ENCODE measurements at places on chromosomes 1 and 21.
A peak's percentile ranks its signal among the peaks of the same experiment; 100 is the strongest.

DNA sequence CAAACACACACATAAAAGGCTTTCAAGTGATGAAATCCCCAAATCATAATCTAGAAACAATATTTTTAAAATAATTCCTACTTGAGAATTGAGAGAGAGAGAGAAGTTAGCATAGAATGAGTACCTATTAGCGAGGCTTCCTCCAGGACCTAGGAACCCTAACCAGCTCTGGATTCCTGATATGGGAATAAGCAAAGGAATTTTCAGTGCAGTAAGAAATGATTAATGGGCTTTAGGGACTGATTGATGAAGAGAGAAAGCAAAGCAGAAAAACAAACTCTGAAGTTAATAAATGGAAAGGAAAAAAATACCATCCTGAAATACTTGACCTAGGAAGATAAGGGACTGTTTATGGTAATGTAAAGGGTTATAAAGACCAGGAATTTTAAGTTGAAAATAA is 60.6 kb downstream of the WARS2 start:
- DNase-seq = no peak

DNA sequence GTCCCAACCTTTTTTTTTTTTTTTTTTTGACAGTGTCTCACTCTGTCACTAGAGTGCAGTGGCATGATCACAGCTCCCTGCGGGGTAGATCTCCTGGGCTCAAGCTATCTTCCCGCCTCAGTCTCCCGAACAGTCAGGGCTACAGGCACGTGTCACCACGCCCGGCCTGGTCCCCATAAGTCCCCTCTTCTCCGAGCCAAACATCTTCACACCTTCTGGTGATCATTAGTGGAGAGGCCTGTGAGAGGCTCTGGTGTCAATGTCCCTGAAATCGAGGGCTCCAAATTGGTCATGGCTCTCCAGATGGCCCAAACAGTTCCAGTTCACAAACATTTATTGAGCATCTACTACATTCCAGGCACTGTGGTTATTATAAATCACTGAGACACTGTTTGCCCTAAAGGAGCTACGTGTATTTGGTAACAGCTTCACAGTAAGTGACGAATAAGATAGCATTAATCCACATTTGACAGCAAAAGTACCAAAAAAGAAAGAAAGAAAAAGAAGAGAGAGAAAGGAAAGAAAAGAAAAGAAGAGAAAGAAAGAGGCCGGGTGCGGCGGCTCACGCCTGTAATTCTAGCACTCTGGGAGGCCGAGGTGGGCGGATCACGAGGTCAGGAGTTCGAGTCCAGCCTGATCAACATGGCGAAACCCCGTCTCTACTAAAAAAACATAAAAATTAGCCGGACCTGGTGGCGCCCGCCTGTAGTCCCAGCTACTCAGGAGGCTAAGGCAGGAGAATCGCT is 867 bp upstream of the TIMM17A start:
- DNase-seq = peak; percentile 60

DNA sequence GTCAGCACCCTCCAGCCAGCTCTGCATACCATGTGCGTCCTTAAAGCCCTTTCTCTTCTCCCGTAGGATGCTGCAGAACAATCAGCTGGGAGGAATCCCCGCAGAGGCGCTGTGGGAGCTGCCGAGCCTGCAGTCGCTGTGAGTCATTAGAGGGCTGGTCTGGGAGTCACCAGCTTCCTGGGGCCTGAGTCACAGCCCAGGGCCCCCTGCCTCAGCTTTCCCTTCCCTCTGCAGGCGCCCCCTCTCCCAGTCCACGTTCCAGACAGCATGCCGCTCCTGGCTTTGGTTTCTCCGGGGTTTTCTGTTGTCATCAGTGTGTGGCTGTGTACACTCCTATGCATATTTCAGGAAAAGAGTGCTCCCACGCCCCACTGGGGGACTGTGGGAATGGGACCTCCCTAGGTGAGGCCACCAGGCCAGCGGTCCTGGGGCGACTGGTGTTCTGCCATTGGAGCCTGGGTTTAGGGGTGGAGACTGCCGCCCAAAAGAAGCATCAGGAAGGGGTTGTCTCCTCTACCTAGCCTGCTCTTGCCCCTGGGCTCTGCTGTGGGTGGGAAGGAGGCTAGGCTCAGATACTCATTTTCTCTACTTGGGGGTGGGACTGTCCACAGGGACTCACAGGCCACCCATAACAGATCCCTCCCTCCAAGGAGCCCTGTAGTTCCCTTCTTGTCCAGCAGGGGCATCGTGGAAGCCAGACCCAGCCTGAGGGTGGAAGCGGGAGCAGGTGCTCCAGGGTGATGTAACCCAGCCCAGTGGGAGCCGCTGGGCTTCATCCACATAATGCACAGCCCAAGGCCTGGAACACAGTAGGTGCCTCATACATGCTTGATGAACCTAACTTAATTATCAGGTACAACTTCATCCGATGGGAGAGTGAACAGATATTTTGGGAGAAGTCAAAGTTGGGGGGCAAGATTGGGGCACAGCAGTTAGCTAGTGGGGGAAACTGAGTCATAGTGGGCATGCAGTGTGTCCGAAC is 42.5 kb downstream of the LGR6 start:
- DNase-seq = peak; percentile 79

GRCh38 chr1:243594455-243594854 is 255.6 kb downstream of the AKT3 start:
- no peak for DNase-seq

DNA sequence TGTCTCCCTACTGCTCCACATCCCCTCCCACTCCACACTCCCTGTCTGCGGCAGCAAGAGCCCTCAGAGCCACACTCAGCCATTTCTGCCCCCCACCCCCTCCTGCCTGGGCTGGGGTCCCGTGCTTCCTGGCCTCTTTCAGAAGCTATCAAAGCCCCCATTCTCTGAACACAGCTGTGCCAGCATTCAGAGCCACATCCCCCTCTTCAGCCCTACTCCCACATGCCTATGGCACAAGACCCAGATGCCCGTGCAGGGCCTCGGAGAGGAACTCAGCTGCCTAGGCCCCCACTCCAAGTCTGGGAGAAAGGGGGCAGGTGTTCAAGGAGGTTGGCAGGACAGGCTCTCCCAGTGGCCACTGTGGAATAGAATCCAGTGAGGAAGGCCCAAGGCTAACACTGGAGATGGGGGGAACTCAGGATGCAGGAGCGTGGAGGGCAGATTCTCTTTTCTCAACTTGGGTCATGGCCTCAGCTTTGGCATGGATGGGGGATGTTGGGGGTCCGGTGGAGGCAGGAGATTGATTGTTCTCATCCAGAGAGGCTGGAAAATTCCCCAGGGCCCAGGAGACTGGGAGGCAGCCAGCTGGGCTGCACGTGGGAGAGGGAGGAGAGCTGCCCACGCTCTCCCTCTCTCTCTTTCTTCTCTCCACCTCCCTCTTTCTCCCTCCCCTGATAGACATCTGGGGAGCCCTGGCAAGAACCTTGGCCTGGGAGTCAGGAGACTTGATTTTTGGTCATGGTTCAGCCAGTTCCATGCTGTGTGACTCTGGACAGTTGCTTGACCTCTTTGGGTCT is 3.5 kb upstream of the BCAN start:
- DNase-seq = no peak

DNA sequence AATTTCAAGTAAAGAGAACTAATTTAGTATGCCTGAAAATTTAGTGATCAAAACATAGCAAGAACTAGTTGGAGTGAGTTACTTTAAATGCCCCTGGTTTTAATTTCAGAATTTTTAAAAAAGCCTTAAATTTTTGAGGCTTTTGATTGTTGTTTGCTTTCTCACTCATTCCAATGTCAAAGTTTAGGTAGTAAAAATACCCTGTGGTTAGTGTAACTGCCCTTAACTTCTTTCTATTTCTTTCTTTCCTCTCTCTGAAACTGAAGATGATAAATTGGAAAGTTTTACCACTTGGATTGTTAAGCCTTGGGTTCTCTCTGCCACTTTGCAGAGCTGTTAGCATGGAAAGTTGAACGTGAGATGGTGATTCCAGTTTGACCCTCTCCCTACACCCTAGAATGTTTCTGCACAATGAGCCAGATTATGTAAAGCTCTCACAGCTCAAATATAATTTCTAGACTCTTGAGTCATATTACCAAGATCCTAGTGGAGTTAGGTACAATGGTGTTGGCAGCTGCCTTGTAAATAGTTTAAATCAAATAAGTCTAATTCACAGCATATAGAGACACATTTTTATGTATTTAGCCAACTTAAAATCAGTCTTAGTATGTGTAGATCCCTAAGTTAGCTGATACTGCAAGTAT is 192.4 kb upstream of the SGIP1 start:
- no peak for DNase-seq

DNA sequence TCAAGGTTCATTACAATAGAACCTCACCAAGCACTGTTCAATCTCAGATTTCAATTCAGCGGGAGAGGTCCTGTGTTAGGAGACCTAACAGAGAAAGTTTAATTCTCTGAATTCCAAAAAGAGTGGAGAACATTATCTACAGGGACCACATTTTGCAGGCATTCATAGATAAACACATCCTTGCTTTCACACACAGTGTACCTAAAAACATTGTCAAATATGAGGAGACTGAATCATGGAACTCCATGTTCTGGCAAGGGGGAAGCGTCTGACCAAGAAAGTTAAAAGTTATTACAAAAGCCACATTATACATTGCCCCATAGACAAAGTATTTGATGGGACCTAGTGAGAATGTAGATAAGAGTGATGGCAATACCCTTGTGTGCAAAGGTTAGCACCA is 21.1 kb upstream of the PPP1R15B start:
- DNase-seq = no peak

DNA sequence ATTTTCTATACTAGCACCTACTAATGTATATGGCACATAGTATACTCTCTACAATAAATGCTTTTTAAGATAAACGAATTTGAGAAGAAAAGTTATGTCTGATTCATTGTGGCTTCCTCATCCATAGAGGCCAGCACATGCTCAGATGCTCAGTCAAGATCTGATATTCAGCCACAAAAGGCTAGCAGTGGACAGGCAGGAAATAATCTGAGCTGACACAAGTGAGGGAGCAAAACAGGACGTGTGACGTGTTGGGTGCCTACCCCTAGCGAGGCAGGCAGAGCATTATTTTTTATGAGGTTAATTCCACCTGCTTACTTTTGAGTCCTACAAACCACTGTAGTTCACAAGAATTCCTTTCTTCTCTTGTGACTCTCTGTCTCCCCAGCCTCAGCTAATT is 550.9 kb downstream of the SMYD3 start:
- DNase-seq = peak; percentile 36

- no peak for DNase-seq
Measured at GRCh38 chr1:44534771-44535170, 129.7 kb downstream of the RNF220 start.

- no peak for DNase-seq
Measured at GRCh38 chr1:1964811-1965210, 38.8 kb downstream of the CFAP74 start.

- DNase-seq = no peak
Measured at GRCh38 chr21:44896561-44897286, 23.2 kb upstream of the PTTG1IP start.
